ENCODE measurements at places on chromosomes 5 and 9.

- DNase-seq, result no peak
Measured at GRCh38 chr9:89013660-89014059, 22.4 kb downstream of the S1PR3 start.

- DNase-seq, result no peak
Measured at GRCh38 chr9:102985162-102985895, 9.8 kb upstream of the CYLC2 start.

DNA sequence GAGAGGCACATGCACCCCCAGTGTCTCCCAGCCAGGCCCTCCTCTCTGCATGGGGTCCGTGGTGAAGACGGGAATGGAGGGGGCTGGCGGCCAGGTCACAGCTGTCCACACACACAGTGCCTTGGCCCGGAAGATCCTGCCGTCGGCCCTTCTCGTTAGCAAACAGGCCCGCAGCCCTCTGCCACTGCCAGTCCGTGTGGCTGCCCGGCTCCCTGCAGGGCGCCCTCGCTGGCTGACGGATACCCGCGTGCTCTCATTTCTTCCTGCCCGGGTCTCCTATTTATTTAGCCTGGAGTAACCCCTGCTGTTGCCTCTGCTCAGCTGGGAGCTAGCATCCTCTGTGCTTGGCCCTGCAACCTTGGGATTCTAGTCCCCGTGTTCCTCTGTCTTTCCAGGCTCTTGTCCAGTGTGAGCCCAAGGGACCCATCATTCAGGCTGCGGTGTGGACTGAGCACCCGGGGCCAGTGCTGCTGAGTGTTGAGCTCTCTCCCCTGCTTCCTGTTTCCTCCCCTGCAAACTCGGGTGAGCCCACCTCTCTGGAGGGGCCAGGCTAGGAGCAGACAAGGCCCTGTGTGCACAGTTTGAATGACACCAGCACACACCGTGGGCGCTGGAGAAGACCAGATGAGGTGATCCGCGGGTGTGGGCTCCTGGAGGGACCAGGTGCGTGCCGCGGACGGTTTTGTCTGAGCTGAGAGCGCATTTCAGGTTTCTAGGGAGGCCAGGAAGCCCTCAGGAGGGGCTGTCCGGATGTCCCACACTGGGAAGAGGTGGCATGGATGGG lies 14.6 kb upstream of the RNU6ATAC start:
- DNase-seq, result no peak

GRCh38 chr5:3948838-3949237 lies 353.2 kb downstream of the IRX1 start:
- no peak for DNase-seq

GRCh38 chr5:56440871-56441740 lies 208.0 kb upstream of the ANKRD55 start:
- DNase-seq, result no peak

- DNase-seq, result no peak
Measured at GRCh38 chr9:89277454-89277853, 33.5 kb upstream of the CKS2 start.

- DNase-seq, result no peak
Measured at GRCh38 chr5:132381614-132382013, 12.1 kb downstream of the SLC22A5 start.

All from activated T-cell treated with anti-CD3 and anti-CD28 coated beads, Interleukin-2, amount 50 U/mL, for 48 hours (primary cell).